ENCODE measurements at places on chromosomes 5 and 9.
A peak's percentile ranks its signal among the peaks of the same experiment; 100 is the strongest.

- DNase-seq, result no peak
Measured at GRCh38 chr5:81694726-81695125, 56.2 kb downstream of the SSBP2 start.

DNA sequence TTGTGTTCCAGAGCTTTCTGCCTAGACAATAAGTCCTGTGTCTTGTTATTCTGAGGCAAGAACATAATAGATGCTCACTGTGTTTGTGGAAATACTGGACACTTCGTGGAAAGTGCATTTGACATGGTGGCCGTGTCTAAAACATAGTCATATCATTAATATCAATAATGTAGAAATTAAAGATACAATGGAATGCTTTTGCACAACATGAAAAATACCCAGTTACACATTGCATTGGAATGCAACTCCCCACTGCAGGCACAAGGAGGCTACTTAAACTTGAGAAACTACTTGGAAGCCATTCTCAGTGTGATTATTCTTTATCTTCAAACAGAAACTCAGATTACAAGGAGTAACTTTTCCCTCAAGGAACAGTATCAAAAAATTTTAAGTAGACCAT is 145.3 kb upstream of the ZNF462 start:
- DNase-seq, result no peak

GRCh38 chr5:95684361-95684760 is 1.6 kb upstream of the SPATA9 start:
- DNase-seq, result no peak

GRCh38 chr5:97559827-97560598 is 377.0 kb upstream of the RIOK2 start:
- no peak for DNase-seq

DNA sequence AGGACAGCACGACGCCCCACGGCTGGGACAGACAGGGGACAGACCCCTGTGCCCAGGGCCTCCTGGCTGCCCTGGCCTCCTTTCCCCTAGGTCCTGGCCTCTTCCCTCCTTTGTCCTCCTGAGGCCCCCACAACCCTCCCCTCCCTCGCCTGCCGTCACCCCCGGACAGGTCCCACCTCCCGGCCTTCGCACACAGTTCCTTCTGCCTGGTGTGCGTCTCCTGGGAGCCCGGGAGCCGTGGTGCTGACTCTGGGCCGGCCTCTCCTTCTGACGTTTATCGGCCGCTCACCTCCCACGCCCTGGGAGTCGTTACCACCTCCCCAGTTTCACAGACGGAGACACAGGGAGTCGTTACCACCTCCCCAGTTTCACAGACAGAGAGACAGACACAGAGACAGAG is 25.1 kb upstream of the NOTCH1 start:
- DNase-seq, result no peak

DNA sequence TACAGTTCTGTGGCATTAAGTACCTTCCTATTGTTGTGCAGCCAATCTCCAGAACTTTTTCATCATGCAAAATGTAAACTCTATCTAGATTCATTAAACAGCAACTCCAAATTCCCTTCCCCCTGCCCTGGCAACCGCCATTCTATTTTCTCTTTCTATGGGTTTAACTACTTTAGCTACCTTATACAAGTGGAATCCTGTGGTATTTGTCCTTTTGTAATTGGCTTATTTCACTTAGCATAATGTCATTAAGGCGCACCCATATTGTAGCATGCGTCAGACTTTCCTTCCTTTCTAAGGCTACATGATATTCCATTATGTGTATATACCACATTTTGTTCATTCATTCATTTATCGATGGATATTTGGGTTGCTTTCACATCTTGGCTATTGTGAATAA is 142.4 kb downstream of the CAAP1 start:
- DNase-seq, result no peak

DNA sequence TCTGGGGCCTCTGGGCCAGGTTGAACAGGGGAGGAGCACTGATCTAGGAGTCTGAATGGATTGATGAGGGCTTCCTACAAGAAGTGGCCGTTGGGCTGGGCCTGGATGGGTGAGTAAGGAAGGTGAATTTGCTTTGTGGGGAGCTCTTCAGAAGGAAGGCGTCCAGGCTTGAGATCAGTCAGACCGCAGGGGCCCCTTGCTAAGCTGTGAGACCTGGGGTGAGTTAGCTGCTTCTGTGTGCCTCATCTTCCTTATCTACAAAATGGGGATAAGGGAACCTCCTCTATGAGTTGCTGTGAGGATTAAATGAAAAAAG is 1.1 kb upstream of the SYNPO start:
- DNase-seq, result no peak

- no peak for DNase-seq
Measured at GRCh38 chr5:34041247-34041972, 1.6 kb downstream of the C1QTNF3 start.

GRCh38 chr5:74581988-74582365 is 58.6 kb downstream of the ENC1 start:
- DNase-seq, result no peak

GRCh38 chr5:151183456-151184245 is 26.1 kb upstream of the ANXA6 start:
- no peak for DNase-seq

GRCh38 chr5:33929925-33930690 is 6.1 kb upstream of the RXFP3 start:
- no peak for DNase-seq

- no peak for DNase-seq
Measured at GRCh38 chr5:125140855-125141254, 394.4 kb upstream of the ZNF608 start.

- DNase-seq, result no peak
Measured at GRCh38 chr5:163585206-163585605, 79.8 kb downstream of the MAT2B start.

- DNase-seq, result no peak
Measured at GRCh38 chr9:128523199-128523925, 18.8 kb downstream of the GLE1 start.

- DNase-seq, result no peak
Measured at GRCh38 chr9:125586172-125586511, 120.9 kb downstream of the MAPKAP1 start.

DNA sequence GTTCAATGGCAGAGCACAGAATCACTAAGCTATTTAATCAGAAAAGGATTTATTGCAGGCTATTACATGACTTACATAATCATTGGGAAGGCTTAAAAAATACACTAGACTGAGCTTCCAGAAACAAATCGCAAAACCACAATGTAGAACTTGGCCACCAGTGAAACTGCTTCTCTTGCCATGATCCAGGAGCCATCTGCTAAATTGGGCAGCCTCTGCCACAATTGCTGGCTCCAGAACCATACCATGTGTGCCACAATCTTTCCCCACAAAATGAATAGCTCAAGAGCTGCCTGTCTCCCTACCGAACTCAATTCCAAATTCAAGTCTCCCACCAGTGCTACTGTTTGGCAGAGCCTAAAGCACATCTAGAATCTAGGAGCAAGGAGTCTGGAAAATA is 9.8 kb upstream of the ERAP1 start:
- no peak for DNase-seq

- DNase-seq, result no peak
Measured at GRCh38 chr5:127027539-127027938, 2.8 kb downstream of the MARCHF3 start.

- no peak for DNase-seq
Measured at GRCh38 chr9:227860-228259, 13.2 kb downstream of the DOCK8 start.

DNA sequence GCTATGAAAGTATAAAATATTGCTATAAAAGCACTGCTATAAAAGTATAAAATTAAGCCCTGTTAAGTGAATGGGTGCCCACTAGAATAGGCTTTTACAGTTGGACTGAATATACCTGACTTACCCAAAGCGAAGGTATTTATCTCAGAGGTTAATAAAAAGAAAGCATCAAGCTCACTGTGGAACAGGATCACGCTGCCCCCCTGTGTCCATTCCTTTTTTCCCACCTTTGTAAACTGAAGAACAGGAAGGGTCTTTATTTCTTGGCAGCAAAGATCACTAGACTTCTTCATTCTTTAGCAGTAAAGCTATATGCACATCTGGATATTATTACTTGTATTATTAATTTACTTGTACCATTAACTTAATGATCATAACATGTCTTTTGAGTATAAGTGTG is 22.1 kb upstream of the PLPP6 start:
- DNase-seq, result no peak

DNA sequence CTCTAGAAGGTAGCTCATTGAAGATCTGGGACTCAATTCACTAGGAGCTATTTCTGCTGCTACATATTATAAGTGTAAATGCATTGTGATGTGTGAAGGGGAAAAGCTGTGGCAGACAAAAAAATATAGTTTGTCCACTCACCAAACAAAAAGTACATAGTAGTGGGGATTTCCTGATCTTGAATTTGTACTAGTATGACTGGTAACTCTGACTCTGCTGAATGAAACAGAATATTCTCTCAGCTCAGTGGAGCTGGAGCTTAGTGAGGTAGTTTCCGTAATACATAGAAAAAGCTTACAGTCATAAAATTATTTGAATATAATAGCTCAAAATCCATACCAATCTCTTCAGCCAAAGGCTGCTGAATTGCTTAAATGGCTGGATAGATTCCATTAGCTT is 455.6 kb upstream of the CD180 start:
- DNase-seq, result no peak

GRCh38 chr5:6872441-6873160 is 159.4 kb downstream of the TENT4A start:
- no peak for DNase-seq

DNA sequence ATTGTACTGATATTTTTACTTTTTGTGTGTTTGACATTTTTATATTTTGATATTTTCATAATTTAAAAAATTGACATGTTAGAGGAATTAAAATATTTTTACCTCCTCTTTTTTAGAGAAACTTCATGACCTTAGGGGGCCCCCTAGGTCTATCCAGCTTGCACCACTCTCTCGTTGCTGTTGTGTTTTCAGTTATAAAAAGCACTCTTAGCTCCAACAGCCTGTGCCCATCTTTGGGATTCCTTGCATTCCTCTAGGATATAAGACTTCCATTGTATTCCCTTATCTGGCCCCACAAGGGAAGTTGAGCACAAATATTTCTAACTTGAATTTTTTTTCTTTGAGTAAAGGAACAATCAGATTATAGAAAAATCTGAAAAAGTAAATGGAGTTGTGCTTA is 245.3 kb downstream of the SH3GL2 start:
- DNase-seq, result no peak

GRCh38 chr9:116152941-116153764 is 438 bp upstream of the PAPPA start:
- DNase-seq, result no peak

DNA sequence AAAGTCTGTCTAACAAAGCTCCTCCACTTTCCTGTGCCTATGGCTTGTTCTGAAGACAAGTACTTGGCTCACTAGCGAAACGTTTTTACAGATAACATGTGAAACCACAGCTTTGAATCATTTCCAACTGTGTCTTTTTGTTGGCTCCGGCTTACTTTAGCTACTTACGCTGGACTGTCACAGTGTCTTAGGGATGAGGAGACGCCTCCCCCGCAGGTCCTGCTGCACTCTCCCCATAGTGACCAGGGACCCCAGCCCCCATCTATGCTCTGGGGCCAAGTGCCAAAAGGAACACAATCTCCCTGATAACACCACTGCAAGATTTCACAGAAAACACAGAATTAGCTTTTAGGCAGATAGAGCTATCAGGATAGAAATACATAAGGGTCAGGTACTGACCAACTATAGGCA is 219.1 kb downstream of the ADAMTS6 start:
- DNase-seq, result no peak

- DNase-seq, result no peak
Measured at GRCh38 chr5:62011089-62011664, 294.8 kb upstream of the KIF2A start.

- DNase-seq, result peak; percentile 4
Measured at GRCh38 chr5:138077064-138077696, 6.7 kb upstream of the WNT8A start.

DNA sequence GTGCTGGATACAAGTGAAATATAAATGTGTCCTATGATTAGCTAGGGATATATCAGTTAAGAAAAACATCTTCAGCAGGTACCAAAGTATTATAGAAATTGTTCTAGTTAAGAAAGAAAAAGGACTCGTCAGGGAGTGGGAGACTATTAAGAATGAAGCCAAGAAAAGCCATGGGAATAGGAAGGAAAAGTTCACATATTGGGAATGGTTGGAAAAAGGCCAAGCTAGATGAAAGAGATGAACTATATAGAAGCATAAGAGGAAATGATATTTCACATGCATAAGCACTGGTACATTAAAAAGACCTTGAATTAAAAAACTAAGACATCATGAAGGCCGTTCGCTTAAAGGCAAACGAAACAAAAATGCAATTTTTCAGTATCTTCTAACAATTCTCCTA is 237.7 kb downstream of the ADAMTS6 start:
- DNase-seq, result no peak

DNA sequence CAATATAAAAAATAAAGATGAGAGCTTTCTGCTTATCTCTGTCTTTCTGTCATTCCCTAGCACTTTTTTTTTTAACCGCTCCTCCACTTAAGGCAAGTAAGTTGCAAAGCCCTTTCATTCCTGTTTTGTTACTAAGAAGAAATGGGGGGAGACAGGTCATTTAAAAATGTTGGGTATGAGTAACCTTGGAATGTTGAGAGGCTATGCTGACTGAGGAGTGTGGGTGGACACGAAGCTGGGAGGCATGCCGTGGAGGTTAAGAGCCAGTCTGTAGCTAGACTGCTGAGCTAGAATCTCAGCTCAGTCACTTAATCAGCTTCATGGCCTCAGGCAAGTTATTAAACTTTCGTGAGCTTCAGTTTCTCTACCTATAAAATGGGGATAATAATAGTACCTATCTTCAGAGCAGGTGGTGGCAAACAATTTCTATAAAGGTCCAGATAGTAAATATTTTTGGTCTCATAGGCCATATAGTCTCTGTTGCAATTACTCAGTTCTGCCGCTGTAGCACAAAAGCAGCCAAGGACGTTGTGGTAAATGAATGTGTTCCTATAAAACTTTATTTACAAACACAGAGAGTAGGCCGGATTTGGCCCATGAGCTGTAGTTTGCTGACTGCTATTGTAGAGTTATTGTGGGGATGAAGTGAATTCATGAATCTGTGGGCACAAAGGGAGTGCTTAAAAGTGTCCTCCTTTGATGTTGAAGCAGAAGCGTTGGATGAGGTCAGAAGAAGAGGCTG is 220.0 kb downstream of the GABBR2 start:
- DNase-seq, result no peak

GRCh38 chr5:17302106-17302505 is 84.7 kb downstream of the BASP1 start:
- no peak for DNase-seq

- DNase-seq, result no peak
Measured at GRCh38 chr5:62305358-62305714, 670 bp upstream of the KIF2A start.

DNA sequence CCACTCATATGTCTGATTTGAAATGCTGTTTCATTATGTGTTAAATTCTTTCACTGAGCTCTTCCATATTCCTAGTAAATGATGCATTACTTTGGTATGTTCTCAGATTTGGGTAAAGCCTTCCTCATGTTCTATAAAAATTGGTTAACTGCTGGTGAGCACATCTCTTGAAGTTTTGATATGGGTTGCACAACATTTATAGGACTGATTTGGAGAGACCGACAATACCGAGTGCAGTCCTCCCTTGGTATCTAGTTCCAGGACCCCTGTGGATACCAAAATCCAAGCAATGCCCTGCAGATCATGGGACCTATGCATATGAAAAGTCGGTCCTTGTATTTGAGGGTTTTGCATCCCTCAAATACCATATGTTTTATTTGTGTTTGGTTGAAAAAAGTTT is 37.8 kb downstream of the WDR36 start:
- no peak for DNase-seq

- DNase-seq, result no peak
Measured at GRCh38 chr5:78647838-78648358, 674 bp downstream of the LHFPL2 start.

- peak; percentile 50 for DNase-seq
Measured at GRCh38 chr9:70602321-70603019, 188.0 kb upstream of the KLF9 start.

Measured in anterior cingulate cortex (tissue), 58 donors.